Activated CD8-positive, alpha-beta memory T cell treated with anti-CD3 and anti-CD28 coated beads, Interleukin-2, amount 10 ng/mL, durations not matched to agents 7 days and 5 days (primary cell): ENCODE measurements at places on chromosomes 4 and X.
A peak's percentile ranks its signal among the peaks of the same experiment; 100 is the strongest.

GRCh38 chrX:7286168-7286837 lies 138.3 kb upstream of the PUDP start:
- no peak for DNase-seq

- DNase-seq: no peak
These were observed 116.2 kb downstream of the GATB start for GRCh38 chr4:151644622-151645021.

GRCh38 chrX:32395878-32396277 lies 815.5 kb downstream of the DMD start:
- no peak for DNase-seq

DNA sequence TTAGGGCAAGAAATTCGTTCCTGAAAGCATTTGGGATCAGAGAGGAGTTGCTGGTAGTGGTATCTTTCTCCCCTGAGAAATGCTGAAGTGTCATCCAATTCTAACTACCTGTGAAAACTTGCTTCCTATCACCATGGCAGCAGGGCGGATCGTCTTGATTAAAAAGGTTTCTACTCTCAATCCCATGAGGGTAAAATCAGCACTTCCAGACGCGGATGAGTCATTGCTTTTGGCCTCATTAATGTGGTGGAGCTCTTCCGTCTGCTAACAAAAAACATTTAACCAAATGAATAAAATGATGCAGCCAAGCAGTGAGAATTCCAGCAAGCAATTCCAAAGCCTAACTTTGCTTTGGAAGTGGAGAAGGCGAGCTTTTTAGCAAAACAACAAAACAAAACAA lies 325.6 kb downstream of the CAMK2D start:
- DNase-seq: no peak

- peak; percentile 68 for DNase-seq
These were observed 6.5 kb downstream of the RPL39 start for GRCh38 chrX:119784747-119785446.

DNA sequence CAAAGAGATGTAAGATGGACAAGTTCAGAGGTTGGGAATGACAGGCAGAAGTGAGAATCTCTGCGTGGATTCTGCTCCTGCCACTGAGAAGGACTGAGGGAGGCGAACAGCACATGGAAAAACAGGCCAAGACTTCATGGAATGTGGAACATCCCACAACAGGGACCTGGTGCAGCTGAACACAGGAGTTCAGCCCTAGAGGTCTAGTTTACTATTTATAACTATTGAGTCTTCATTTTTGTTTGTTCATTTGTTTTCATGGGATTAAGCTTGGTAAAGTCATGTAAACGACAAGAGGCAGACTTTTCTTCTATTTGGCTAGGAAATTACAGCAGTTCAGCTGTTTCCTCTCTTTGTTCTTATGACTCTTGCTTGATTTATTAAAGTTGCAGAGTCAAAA lies 234.5 kb downstream of the MAML3 start:
- DNase-seq: no peak

DNA sequence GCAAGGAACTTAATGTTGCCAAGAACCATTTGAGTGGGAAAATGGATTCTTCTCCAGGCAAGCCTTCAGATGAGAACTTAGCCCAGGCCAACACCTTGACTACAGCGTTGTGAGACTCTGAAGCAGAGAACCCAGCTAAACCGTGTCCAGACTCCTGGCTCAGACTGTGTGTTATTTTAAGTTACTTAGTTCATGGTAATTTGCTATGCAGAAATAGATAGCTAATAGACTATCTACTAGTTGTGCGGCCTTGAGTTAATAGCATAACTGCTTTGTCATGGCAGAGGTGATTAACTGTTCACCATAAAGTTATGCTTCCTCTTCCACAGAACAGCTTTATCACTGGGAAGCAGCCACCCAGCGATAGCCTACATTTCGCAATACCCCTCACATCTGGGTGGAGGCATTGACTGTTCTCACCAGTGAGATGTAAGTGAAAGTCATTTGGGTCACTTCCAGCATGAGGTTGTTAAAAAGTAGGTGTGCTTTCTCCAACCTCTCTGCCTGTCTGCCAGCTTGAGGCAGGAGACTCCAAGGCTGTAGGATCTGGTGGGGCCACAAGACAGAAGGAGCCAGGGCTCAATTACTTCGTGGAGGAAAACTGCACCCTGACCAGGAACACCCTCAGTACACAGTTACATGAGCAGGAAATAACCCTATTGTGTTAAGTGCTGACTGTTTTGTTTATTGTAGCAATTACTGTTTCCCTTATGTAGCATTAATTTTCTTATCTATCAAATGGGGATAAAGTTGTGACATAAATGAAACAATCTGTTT lies 94.2 kb downstream of the GPAT3 start:
- DNase-seq: no peak

GRCh38 chrX:103417370-103417769 lies 41.0 kb downstream of the BEX3 start:
- DNase-seq: no peak

GRCh38 chrX:81779701-81780100 lies 577.8 kb downstream of the SH3BGRL start:
- no peak for DNase-seq

DNA sequence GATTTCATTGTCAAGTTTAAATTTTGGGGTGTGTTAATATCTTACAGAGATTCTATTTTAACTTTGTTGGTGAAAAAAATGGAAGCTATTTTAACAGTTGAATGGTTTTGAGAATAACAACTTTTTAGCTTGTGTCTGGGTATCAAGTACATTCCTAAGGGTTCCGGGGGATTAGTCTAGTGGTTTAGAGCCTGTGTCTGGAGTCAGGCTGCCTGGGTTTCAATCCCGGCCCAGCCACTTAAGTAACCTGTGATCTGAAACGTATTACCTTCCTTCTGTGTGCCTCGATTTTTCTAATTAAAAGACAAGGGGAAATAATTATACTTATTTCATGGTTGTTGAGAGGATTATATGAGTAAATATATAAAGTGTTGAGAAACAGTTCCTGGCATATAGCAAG lies 288.6 kb upstream of the NR3C2 start:
- DNase-seq: no peak

DNA sequence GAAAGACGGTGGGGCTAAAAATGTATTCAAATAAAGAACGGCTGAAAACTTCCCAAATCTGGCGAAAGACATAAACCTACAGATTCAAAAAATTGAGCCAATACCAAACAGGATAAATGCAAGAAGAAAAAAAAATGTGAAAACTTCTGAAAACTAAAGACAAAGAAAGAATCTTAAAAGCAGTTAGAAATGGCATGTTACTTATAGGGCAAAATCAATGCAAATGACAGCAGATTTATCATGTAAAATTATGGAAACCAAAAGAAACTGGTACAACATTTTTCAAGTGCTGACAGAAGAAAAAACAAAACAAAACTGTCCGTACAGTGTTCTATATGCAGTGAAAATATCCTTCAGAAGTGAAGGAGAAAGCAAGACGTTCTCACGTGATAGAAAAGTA lies 239.0 kb downstream of the PDGFC start:
- DNase-seq: no peak

DNA sequence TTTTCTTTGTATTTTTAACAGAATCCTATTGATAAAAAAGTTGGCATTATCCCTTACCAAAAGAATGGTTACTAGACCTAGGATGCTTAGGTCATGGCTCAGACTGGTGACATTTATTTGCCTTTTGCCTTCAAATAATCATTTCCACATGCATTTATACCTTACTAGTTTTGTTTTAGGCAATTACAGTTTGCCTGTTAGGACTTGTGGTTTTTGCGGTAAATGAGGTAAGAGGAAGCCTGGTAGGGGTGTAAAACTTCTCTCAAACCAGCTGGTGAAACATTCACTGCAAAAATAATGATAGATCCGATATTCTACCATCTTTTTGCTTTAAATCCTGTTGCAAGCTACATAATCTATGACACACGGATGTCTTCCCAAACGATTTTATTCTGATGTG lies 12.1 kb downstream of the LAMP2 start:
- no peak for DNase-seq

- DNase-seq: no peak
These were observed 1153.6 kb downstream of the FSTL5 start for GRCh38 chr4:161010227-161010626.

GRCh38 chrX:105297041-105297440 lies 76.5 kb upstream of the TEX13A start:
- DNase-seq: no peak
